ENCODE measurements at places on chromosomes 16 and 17.

- DNase-seq: no peak
Measured at GRCh38 chr17:57114085-57114673, 29.1 kb downstream of the AKAP1 start.

DNA sequence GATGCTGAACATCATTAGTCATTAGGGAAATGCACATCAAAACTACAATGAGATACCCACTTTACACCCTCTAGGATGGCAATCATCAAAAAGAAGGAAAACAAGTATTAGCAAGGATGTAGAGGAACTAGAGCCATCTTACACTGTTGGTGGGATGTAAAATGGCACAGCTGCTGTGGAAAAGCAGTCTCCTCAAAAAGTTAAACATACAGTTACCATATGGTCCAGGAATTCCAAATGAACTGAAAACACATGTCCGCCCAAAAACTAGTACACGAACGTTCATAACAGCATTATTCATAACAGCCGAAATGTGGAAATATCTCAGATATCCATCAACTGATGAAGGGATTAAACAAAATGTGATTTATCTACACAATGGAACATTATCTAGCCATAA lies 7.0 kb downstream of the FBF1 start:
- DNase-seq: no peak

DNA sequence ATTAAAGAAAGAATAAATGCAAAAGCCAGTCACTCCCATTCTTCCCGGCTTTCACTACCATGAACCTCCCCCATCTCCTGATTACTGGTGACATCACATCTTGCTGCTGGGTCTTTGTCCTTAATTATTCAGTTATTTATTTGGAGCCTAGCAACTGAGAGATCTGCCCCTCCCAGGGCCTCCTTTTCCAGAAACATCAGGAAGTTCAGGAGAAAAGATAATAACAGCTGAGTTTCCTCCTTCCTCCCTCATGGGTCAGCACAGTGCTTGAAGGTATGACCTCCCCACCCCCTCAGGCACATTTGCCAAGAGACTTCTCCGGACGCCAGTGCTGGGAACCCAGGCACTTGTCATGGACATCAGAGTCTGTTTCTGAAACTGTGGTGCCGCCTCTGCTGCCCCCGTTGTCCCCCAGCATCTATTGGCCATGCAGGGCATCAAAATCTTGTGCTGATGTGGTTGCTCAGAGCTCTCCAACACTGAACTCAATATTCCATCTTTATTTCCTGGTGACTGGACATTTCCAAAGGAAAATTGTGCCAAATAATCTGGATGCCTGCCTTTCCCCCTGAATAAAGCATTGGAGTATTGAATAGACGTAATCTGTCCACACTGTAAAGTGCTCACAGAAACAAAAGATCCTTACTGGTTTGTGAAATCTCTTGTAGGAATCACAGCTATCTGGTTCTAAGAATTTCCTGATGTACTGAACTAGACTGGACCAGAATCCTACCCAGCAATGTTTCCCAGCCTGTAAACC lies 71.8 kb downstream of the ZNF18 start:
- DNase-seq: no peak

GRCh38 chr16:67593288-67593687 lies 31.0 kb downstream of the CTCF start:
- no peak for DNase-seq

GRCh38 chr17:35991075-35991474 lies 4.5 kb upstream of the CCL14 start:
- DNase-seq: no peak

DNA sequence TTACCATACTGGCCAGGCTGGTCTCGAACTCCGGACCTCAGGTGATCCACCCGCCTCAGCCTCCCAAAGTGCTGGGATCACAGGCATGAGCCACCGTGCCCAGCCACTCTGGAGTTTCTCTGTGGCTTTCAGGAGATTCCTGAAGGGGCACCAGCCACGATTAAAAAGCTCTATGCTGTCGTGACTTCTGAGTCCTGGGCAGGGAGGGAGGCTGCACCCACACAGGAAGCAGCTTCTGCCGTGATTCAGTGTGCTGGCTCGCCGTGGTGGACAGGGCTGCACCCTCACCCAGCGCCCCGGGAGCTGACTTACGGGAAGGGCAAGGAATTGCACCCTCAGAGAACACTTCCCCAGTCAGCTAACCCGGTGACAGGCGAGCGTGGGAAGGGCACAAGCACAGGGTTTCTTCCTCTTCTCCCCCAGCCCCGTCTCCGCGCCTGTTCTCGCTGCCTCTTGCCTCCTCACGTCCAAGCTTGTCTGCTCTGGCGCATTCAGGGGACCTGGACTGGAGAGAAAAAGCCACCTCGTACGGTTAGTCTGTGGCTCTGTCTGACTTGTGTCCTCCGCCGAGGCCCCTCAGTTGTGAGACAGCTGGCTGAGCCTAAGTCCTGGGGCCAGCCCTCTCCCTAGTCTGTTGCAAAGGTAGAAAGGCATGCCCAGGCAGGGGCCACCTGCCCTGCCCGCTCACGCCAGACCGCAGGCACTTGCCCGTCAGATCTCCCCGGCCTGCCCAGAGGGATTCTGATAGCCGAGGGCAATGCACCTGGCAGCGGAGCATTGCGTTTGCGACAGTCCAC lies 145.0 kb downstream of the SEC14L1 start:
- DNase-seq: no peak

DNA sequence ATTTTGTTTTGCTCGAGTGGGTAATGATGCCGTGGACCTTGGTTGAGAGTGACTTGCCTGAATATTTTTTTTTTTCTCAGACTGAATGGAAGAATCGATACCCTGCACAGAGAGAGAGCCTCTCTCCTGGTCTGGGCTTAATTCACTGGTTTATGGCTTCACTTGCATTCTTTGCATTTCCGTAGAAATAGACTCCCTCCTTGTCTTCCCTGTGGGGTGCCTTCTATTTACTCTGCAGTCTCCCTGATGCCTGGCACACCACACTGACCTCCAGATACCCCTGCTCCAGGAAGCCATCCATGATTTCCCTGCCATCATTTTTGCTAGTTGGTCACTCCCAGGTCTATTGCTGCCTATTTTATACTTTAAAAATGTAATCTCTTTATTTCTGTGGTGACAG lies 238.0 kb downstream of the SNX29 start:
- no peak for DNase-seq

- no peak for DNase-seq
Measured at GRCh38 chr17:28244446-28244845, 74.6 kb upstream of the TMEM97 start.

- DNase-seq: no peak
Measured at GRCh38 chr16:24999088-24999670, 16.0 kb downstream of the ARHGAP17 start.

GRCh38 chr16:35196313-35196712 lies 1736.9 kb downstream of the TP53TG3F start:
- no peak for DNase-seq

All from urinary bladder (tissue), 4 donors.